Stimulated activated CD8-positive, alpha-beta memory T cell treated with anti-CD3 and anti-CD28 coated beads, Interleukin-4, amount 100 ng/mL, for 1 hour (primary cell): ENCODE measurements at places on chromosomes 4 and X.

GRCh38 chrX:54640736-54641135 lies 110.7 kb downstream of the GNL3L start:
- no peak for DNase-seq

DNA sequence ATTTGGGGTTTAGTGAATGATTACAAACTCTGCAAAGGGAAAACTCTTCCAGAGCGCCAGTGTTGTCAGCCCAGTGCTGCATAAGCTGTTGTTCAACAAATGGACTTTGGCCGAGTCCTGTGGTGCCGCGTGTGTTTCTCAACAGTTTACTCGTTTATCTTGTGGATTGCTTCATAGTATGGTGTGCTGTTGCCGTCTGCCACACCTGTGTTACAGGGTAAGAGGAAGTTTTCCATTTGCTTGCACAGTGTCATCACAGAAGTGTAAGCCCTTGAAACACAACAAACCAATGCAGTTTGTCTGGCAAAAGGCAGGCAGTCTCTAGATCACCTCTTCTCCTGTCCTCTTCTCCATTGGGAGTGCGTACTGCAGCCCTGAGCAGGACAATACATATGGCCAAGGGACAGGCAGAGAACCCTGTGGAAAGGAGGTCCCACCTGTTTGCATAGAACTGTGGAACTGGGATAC lies 66.3 kb downstream of the DCUN1D4 start:
- DNase-seq: no peak

DNA sequence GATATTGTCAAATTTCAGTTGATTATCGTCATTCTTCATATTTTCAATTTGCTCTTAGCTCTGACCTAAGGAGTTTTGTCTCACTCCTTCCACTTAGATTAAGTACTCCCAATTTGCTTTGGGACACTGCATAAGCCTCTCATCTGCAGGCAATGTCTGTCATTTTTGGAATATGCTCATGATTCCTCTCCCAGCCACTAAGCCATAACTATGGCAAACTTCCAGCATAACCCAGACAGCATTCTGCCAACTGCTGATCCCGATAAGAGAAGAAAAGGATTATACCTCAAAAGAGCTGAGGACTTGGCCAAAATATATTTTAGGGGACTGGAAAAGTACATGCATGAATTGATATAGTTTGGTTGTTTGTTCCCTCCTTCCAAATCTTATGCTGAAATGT lies 444.4 kb downstream of the GABRG1 start:
- DNase-seq: no peak

- no peak for DNase-seq
These were observed 237.2 kb upstream of the ITM2A start for GRCh38 chrX:79604364-79604763.

GRCh38 chr4:2866160-2866861 lies 22.7 kb downstream of the ADD1 start:
- no peak for DNase-seq

DNA sequence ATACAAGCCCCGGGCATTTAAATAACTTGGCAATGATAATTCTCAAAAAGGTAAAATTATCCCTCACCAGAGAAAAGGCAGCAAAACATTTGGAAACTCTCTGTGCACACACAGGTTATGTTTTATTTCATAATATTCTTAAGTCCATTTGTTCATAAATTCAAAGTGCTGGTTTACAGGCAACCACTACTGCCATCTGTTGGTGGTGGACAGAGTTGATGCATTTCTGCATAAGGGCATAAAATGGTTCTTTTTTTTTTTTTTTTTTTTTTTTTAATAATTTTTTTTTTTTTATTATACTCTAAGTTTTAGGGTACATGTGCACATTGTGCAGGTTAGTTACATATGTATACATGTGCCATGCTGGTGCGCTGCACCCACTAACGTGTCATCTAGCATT lies 31.5 kb upstream of the IL21 start:
- peak; percentile 7 for DNase-seq

- DNase-seq: no peak
These were observed 616.9 kb downstream of the FSTL5 start for GRCh38 chr4:161546902-161547301.

DNA sequence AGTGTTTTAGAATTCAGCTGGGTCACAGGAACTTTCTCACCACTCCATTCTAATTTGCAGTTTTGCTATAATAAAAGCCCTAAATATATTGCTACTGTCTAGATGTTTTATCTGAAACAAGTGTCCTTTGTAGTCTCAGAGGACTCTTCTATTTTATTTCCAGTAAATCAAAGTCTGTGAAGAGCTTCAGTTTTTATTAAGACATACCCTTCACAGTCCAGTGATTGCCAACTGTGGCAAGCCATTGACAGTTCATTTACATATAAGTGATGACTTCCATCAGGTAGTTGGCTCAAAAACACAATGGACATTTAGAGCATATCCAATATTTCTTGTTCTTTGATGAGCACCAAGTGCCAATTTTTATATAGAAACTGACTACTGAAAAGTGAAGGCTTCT lies 466.1 kb downstream of the IQCM start:
- no peak for DNase-seq

DNA sequence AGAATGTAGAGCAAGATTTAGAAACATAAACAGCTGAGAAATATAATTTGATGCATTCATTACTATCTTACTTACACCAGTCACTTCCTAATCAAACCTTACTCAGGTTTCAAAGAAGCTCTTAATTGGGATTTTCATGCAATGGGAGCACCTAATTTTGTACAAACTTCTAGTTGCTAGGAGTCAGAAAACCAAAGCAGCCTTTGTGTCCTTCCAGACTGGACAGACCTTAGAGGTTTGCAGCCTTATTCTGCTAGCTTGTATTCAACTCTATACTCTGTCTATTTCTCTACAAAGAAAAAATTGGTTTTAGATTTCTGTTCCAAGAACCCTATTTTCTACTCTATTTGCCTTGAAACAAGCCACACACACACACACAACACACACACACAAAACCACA lies 19.4 kb downstream of the GABRA2 start:
- DNase-seq: no peak

- no peak for DNase-seq
These were observed 54.5 kb downstream of the CHM start for GRCh38 chrX:85992811-85993229.

- DNase-seq: no peak
These were observed at the start of the genes CSAG1 and MAGEA12 for GRCh38 chrX:152733261-152733975. TSS of gene CSAG1 (minus strand) at chrX:152733721. CDS start at chrX:152732460, 1,261 bp downstream. TSS of gene MAGEA12 (plus strand) at chrX:152733757. CDS start at chrX:152736162, 2,405 bp downstream.

- DNase-seq: no peak
These were observed 69.8 kb downstream of the SHROOM3 start for GRCh38 chr4:76504613-76505465.

DNA sequence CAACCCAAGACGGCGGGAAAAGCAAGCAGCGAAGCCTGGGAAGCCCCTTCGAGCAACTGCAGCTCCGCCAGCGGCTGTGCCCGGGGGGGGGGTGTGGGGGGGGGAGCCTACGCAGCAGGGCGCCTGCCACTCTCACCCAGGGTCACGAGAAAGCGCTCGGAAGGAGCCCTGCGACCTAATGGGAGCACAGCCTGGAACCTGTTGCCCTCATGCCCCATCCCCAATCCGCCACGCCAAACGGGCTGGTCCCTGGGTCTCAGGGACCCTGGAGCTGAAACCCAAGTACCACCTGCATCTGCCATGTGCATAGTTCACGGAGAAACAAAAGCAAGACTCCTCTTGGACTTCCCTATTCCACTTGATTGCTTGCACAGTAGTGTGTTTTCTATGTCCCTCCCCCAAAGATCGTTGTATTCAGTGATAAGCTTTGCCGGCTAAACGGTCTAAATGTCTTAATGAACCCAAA lies 359 bp upstream of the GAB3 start:
- DNase-seq: no peak

GRCh38 chr4:68717999-68718398 lies 47.5 kb upstream of the UGT2B15 start:
- DNase-seq: no peak

DNA sequence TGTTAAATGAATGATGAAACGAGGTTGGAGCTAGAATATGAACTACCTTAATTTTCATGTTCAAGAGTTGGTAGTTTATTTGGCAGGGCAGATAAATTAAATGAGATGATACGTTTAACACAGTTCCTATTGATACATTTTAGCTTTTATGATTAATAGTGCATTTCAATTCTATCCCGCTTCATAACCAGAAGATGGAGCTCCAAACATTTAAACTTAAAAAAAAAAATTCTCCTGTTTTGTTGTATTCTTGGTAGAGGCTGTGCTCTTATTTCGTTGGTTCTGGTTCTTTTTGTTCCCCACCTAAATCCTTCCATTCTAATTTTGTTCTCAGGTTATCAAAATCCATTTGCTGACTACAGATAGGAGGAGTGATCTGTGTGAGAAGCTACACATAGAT lies 71.8 kb upstream of the PTPN13 start:
- no peak for DNase-seq

- no peak for DNase-seq
These were observed 20.8 kb downstream of the ARHGEF6 start for GRCh38 chrX:136759968-136760367.

- DNase-seq: no peak
These were observed 552.6 kb upstream of the INTU start for GRCh38 chr4:127080141-127080540.

- DNase-seq: no peak
These were observed 607.8 kb downstream of the FSTL5 start for GRCh38 chr4:161555689-161556660.

DNA sequence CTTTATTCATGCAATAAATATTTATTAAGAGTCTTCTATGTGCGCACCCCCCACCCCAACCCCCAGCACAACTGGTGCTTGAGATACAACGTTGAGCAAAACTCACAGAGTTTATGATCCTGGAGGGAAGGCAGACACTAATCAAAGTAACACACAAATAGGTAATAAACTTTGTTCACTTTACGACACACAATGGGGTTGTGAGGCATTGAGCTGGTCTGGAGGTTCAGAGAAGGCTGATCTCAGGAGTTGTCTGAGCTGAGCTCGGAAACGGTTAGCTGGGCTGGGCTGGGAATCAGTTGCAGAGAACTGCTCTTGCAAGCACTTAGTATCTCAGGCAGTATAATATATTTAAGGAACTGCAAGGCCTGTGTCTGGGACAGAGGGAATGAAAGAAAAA lies 238.5 kb downstream of the SCFD2 start:
- DNase-seq: no peak

DNA sequence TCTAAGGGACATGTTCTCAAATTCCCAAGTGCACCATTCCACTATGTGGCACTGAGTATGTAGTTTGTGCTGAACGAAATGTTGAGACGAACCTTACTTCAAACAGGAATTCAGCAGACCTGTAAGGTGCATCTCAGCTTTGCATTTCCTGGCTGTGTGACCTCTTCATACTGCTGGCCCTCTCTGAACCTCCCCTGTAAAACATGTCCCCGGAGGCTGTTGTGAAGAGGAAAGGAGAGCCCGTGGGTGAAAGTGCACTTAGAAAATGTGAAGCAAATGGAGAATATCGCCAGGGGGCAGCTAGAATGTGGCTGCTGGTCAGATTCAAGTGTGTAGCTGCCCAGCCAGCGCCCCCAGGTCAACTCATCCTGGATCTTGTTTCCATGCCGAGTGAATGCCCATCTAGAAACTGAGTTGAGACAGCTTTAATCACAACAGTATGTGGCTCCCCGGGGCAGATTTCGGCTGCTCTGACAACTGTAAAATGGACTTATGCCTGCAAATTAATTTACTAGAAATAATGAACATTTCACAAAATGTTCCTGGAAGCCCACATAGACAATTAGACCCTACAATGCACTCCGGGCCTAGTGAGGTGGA lies 263.3 kb downstream of the EVC2 start:
- no peak for DNase-seq

GRCh38 chr4:85637778-85638177 lies 162.8 kb downstream of the ARHGAP24 start:
- DNase-seq: no peak

DNA sequence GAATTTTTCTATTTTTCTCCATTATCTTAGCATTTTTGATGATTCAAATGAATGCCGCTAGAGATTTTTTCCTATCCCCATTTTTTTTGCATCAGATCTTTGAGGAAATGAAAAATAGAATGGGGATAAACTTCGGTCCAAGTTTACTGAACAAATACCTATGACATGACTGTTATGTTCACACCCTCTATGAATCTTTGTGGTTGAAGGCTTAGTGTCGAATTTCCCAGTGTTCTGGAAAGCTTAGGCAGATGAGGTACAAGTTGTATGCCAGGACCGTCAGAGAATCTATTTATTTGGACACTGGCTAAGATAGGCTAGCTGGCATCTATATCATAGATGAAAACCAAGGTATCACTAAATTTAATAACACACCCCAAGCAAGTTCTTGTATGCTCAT lies 123.4 kb downstream of the SPCS3 start:
- DNase-seq: no peak
